GM23338 (cell line): ENCODE measurements at places on chromosomes 3 and 15. TPM values are rescaled to one million over a fixed set of nuclear protein-coding genes. Genes with fewer than 3 reads are reported as not detected.
A peak's percentile ranks its signal among the peaks of the same experiment; 100 is the strongest.

- no peak for DNase-seq
Observed at GRCh38 chr3:87766721-87767120, 292.1 kb downstream of the CGGBP1 start.

- no peak for DNase-seq
Observed at GRCh38 chr15:35566991-35567390, 21.0 kb upstream of the DPH6 start.

GRCh38 chr3:166362698-166363097 lies 525.5 kb upstream of the BCHE start:
- no peak for DNase-seq

- peak; percentile 10 for DNase-seq
Observed at GRCh38 chr3:172666181-172666872, 44.5 kb downstream of the NCEH1 start.

DNA sequence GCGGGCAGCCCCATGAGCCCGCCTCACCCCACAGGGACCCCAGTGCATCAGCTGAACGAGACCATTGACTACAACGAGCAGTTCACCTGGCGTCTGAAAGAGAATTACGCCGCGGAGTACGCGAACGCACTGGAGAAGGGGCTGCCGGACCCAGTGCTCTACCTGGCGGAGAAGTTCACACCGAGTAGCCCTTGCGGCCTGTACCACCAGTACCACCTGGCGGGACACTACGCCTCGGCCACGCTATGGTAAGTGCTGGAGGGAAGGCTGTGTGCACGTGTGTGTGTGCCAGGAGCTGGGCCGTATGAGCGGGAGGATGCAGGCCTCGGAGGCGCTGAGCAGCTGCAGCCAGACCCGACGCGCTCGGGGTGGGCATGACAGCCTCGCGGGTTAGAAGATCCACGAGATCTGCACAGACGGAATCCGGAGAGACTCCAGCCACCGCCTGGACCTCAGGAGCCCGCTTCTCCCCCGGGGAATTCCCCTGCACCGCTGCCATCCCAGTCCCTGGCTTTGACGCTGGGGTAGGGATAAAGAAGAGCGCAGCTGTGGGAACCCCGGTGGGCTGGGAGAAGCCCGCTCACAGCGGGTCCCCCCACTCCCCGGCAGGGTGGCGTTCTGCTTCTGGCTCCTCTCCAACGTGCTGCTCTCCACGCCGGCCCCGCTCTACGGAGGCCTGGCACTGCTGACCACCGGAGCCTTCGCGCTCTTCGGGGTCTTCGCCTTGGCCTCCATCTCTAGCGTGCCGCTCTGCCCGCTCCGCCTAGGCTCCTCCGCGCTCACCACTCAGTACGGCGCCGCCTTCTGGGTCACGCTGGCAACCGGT lies 2.6 kb downstream of the DUOXA2 start:
- DNase-seq = peak; percentile 56

The GOLGA8N gene
- total RNA-seq = 0.50 and 14.8 TPM in 2 replicates
